Endodermal cell (in vitro differentiated cells): ENCODE measurements at places on chromosomes 7 and 10.

GRCh38 chr7:77504951-77505350 is 32.1 kb upstream of the PTPN12 start:
- DNase-seq = no peak
- H3K27ac ChIP-seq = no peak overlapping the region

DNA sequence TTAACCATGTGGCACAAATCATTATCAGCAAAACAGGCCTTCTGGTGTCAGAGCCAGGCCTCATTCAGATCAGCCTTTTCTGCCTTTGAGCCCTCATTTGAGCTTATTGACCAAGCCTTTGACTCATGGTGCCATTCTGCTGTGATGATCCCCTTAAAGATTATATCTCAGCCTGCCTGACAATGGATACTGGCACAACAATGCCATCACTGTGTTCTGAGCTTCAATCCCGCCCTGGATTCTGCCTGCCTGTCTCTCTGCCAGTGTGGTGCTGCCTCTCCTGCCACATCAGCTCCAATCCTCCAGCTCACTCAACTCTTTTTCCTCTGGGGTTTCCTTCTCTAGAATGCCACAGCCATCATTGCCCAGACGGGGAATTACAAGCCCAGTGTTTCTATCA is 52.6 kb downstream of the SRI start:
- no peak overlapping the region for H3K27ac ChIP-seq
- no peak overlapping the region for H3K4me3 ChIP-seq
- H3K4me1 ChIP-seq = no peaks in the 10 kb centered on the region
- no peaks in the 10 kb centered on the region for H3K36me3 ChIP-seq
- H3K27me3 ChIP-seq = no peaks in the 10 kb centered on the region

DNA sequence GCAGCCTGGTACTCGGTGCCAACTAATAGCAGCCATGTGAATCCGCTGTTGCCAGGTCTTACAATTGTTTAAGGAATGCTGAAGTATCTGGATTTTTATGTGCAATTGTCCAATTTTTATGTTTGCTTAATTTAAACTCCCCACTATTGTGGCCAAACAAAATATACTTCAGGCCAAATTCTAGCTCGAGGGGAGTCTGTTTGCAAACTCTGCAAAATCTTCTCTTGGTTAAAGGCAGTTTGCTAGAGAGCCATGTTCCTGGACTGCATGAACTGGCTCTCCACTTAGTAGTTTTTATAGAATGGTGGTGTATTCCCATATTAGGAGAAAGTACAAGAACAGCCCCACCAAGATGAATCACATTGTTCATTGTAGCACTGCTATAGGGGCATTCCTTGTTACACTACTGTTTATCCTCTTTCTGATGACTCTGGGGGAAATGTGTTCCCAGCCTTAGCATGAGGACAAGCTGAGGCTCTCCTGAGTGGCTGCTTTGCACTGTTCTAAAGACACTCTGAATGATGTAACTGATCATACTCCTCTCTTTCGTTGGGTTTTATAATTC is 178.0 kb upstream of the GLI3 start:
- no peaks in the 10 kb centered on the region for H3K27me3 ChIP-seq
- no peak overlapping the region for H3K4me3 ChIP-seq
- no peaks in the 10 kb centered on the region for H3K4me1 ChIP-seq
- DNase-seq = no peak
- H3K36me3 ChIP-seq = no peaks in the 10 kb centered on the region

GRCh38 chr7:1940402-1940786 is 270.3 kb downstream of the ELFN1 start:
- no peak overlapping the region for H3K27ac ChIP-seq
- no peak overlapping the region for H3K4me3 ChIP-seq
- H3K4me1 ChIP-seq = peaks cover 4% of the 10 kb centered on the region
- DNase-seq = no peak
- H3K27me3 ChIP-seq = no peaks in the 10 kb centered on the region

DNA sequence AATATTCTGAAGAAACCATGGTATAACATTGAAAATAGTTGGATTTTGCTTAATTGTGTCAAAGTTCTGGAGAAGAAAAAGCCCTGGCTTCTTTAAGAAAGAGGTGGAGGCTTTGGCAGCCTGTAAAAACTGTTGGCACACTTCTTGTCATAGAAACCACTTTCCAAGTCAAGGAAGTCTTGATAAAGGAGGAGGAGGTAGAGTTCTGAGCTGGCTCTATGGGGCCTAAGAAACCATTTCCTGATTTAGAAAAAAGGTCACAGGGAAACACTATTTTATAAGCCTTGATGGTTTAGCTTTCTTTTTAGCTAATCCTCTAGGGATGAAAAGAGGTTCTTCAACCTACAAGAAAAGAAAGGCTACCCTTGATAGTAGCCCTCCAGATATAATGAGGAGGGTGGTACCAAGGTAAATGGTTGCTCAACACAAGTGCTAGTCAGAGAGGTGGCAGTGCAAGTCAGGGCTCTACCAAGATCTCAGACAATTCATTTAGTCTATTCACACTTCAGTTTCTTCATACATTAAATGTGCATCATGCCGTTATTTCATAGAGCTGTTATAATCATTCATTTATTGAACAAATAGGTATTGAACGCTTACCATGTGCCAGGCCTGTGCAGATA is 346.9 kb downstream of the RNLS start:
- peaks cover 8% of the 10 kb centered on the region for H3K27me3 ChIP-seq
- peaks cover 4% of the 10 kb centered on the region for H3K4me1 ChIP-seq
- no peaks in the 10 kb centered on the region for H3K36me3 ChIP-seq
- no peak overlapping the region for H3K4me3 ChIP-seq

DNA sequence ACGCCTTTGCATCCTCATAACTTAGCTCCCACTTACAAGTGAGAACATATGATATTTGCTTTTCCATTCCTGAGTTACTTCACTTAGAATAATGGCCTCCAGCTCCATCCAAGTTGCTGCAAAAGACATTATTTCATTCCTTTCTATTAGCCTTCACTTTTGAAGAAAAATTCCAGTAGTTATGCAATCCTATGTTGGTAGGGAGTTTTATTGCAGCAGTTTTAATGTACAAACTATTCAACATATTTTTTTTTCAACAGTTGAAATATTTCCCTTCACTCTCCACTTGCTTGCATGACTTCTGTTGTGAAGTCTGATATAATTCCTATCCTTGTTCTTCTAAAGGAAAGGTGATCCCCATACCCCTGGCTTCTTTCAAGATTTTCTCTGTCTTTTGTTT is 27.3 kb upstream of the ARHGAP22 start:
- no peak for DNase-seq
- H3K27me3 ChIP-seq = no peaks in the 10 kb centered on the region
- H3K36me3 ChIP-seq = no peaks in the 10 kb centered on the region
- H3K4me1 ChIP-seq = no peaks in the 10 kb centered on the region
- no peak overlapping the region for H3K4me3 ChIP-seq
- H3K27ac ChIP-seq = no peak overlapping the region
